ENCODE measurements at places on chromosomes 6 and 20.

- no peak for DNase-seq
Observed at GRCh38 chr20:35088231-35089145, 4.1 kb downstream of the TRPC4AP start.

DNA sequence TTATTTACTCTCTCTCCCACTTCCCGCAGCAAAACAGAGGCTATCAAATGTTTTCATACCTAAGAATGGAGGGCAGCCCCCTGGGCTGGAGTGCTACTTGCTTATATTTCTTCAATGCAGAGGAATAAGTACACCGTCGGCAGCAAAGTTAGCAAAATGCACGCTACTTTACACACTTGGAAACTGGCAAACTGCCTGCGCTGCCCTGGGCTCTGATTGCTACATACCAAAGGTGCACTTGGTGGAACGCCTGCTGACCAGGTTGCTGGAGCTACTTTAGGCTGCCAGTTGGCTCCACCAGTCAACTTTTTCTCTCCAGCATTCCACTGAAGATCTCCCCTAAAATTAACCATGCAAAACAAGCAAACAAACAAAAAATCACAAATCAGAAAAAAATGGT, 62.4 kb downstream of the PRSS35 start:
- no peak for DNase-seq

DNA sequence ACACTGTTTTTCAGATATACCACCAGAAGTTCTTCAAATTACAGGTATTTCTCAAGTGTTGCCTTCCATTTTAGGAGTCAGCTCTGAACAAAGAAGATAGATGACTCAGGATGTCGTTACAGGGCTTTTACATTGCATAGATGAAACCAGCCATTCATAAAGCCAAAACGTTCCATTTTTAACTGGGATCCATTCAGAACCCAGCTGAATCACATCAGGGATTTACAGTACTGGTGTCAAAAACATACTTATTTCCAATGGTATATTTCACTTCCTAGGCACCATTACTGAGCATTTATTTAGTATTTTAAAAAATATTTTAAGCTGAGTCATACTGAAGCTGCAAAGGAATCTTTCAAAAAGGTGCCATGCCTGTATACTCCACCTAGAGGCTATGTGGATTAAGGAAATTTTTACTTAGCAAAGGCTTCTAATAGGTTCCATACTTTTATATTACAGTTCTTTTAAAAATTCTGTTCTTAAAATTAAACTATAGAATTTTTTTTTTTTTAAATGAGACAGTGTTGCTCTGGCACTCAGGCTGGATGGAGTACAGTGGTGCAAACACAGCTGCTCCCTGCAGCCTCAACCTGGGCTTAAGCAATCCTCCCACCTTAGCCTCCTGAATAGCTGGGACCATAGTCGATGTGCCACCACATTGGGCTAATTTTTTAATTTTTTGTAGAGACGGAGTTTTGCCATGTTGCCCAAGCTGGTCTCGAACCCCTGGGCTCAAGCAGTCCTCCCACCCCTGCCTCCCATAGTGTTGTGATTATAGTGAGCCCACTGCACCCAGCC, 2.6 kb downstream of the ASF1A start:
- DNase-seq: peak; percentile 39

- DNase-seq: no peak
Observed at GRCh38 chr20:8152183-8152582, 20.1 kb downstream of the PLCB1 start.

GRCh38 chr6:112204350-112204706, 50.0 kb downstream of the LAMA4 start:
- DNase-seq: no peak

- no peak for DNase-seq
Observed at GRCh38 chr20:50969912-50970311, 11.3 kb downstream of the MOCS3 start.

GRCh38 chr20:56518721-56519398, 5.7 kb upstream of the FAM209A start:
- DNase-seq: no peak
